ENCODE measurements at places on chromosomes 1 and 21. TPM values are rescaled to one million over a fixed set of nuclear protein-coding genes. Genes with fewer than 3 reads are reported as not detected.

- no peaks in the 10 kb centered on the region for H3K27me3 ChIP-seq
- no peak overlapping the region for H3K27ac ChIP-seq
- no peaks in the 10 kb centered on the region for H3K4me1 ChIP-seq
- H3K36me3 ChIP-seq = no peaks in the 10 kb centered on the region
These were observed 652.9 kb downstream of the PLA2G4A start for GRCh38 chr1:187481581-187482148.

DNA sequence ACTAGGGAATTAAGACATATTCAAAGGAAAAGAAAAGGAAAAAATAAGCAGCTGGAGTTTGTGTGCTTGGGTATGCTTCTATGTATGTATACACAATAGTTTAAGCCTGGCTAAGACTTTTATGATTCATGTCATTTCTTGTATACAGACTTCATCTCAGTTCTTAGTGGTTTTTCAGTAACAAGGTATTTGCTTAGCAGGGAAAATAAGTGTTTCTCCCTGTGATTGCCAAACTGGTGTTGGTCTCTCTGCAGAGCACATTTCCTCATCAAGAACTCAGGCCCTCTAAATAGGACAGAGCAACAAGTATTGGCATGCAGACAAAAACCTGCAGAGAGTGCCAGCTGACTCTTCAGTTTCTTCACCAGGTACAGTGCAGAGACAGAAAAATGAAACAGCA lies 484.4 kb upstream of the ZRANB2 start:
- DNase-seq = no peak
- no peaks in the 10 kb centered on the region for H3K36me3 ChIP-seq
- no peak overlapping the region for H3K27ac ChIP-seq
- no peaks in the 10 kb centered on the region for H3K27me3 ChIP-seq
- no peak overlapping the region for H3K4me3 ChIP-seq

- no peaks in the 10 kb centered on the region for H3K27me3 ChIP-seq
- H3K27ac ChIP-seq = peak overlapping the region; percentile 67
- H3K4me1 ChIP-seq = peaks cover 31% of the 10 kb centered on the region
- no peak for DNase-seq
These were observed 29.5 kb upstream of the ZNF496 start for GRCh38 chr1:247360991-247361731.

The GFI1 gene
- 1.3 TPM for total RNA-seq

The GJB3 gene
- 82.6 TPM for total RNA-seq

Data from esophagus squamous epithelium (tissue), 5 donors.